HEK293T (cell line): ENCODE measurements at places on chromosomes 1 and 21.

DNA sequence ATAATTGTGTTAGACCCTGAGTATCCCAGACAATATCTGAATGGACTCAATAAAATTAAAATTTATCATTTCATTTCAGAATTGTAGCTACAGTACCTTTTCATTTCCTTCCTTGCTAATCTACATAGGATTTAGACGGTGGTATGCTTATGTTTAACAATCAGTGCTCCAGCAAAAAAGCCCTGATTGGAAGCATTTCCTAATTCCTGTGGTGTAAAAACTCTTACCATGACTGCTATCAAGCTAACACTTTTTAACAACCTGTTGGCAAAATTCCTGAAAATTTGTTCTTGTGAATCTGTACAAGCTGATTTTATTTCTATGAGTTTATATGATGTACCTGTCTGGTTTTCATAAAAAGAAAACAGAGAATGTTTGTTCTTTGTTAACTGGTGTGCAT is 5.2 kb upstream of the FNBP1L start:
- DNase-seq, result no peak

DNA sequence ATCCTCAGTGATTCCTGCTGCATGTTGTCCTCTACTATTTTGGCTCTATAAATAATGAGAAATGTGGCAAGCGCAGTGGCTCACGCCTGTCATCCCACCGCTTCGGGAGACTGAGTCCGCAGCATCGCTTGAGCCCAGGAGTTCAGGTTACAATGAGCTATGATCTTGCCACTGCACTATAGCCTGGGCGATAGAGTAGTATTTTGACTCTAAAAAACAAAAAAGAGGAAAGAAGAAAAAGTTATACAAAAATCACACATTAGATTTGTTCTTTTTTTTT is 756 bp upstream of the SLC25A44 start:
- no peak for DNase-seq

- no peak for DNase-seq
These were observed at the start of gene GPA33 for GRCh38 chr1:167090314-167090942. Gene GPA33, minus strand, starts transcription at chr1:167090377. Its CDS starts 90 bp downstream, at chr1:167090287.

GRCh38 chr1:58932859-58933598 is 149.2 kb upstream of the JUN start:
- DNase-seq, result no peak

GRCh38 chr1:225998560-225999226 is 450 bp downstream of the SDE2 start:
- peak; percentile 34 for DNase-seq

- no peak for DNase-seq
These were observed 186.4 kb downstream of the AKT3 start for GRCh38 chr1:243663651-243664050.

GRCh38 chr1:160228431-160228830 is 23.2 kb downstream of the PEA15 start:
- DNase-seq, result no peak

GRCh38 chr1:59499273-59499942 is 202.5 kb downstream of the FGGY start:
- DNase-seq, result no peak

GRCh38 chr1:67889953-67890567 is 56.8 kb upstream of the GNG12 start:
- no peak for DNase-seq

DNA sequence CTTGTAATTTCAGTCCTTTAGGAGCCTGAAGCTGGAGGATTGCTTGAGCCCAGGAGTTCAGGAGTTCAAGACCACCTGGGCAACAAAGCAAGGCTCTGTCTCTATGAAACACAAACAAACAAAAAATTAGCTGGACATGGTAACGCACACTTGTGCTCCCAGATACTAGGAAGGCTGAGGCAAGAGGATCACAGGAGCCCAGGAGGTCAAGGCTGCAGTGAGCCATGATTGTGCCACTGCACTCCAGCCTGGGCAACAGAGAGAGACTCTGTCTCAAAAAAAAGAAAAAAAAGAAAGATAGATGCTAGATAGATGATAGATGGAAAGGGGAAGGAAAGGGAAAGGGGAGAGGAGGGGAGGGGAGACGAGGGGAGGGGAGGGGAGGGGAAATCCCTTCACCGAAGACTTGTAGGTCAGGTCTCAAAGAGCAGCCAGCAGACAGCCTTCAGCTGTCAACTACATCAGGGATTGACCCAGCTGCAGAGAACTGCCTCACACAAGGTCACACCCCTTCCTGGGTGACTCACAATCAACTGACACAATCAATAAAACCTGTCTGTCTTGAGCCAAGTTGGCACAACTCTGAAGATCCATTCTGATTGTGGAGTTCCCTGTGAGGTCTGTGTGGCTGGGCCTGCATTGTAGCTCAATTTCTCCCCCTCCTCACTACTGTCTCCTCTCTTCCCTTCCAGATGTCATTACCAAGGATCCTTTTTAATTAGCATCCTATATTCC is 200.6 kb downstream of the RGS7 start:
- no peak for DNase-seq

DNA sequence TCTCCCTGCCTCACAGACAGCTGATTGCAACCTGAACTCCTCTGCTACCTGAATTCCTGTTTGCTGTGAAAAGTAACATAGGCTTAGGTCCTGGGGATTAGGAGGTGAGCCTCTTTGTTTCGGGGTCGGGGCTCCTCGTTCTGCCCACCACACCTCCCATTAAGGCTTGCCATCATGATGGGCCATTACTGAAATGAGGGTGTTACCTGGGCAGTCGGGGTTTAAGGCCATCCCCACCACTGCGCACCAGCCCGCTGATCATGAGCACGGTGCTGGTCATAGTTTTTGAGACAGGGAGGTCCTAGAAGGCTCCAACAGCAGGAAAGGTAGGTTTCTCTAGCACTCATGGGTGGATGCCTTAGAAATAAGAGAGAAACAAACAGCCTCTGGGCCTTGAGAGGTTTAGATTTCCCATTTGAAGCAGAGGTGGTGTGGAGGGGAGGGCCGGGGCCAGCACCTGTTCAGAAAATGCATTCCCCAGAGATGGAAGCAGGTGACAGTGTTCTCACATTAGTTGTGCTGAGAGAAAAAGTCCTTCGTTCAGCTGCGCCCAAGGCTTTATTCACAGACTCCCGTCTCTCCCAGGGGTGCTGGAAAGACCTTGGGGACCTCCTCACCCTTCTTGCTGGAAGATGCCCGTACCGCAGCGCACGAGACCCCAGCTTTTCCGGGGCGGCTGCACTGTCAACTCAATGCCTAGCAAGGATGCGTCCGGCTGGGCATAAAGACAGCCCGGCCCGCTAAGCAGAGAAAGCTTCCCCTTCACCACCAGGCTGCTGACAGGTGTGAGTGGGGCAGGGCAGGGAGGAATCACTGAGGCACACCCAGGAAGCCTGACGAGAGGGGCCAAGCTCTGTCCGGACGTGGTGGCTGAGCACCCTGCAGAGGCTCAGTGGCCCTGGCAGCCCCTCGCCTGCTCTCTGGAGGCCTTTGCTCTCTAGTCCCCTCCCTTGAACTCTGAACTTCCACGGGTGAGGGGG is 125.5 kb downstream of the PGBD5 start:
- no peak for DNase-seq

DNA sequence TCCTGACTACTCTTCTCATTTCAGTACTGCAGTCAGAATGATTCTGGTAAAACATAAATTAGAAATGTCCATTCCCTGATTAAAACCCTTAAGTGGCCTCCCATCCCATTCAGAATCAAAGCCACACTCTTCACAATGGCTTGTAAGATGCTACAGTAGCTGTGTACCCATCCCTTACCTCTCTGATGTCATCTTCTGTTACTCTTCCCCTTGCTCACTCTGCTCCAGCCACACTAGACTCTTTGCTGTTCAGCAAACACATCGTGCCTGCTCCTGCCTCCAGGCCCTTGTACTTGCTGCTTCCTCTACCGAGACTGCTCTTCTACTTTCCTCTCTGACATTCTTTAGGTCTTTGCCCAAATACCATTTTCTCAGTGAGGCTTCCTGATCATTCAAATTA is 4.3 kb upstream of the GPX7 start:
- no peak for DNase-seq

- no peak for DNase-seq
These were observed 18.1 kb upstream of the PDZK1IP1 start for GRCh38 chr1:47207803-47208373.

GRCh38 chr1:6872573-6873261 is 87.5 kb downstream of the CAMTA1 start:
- no peak for DNase-seq

DNA sequence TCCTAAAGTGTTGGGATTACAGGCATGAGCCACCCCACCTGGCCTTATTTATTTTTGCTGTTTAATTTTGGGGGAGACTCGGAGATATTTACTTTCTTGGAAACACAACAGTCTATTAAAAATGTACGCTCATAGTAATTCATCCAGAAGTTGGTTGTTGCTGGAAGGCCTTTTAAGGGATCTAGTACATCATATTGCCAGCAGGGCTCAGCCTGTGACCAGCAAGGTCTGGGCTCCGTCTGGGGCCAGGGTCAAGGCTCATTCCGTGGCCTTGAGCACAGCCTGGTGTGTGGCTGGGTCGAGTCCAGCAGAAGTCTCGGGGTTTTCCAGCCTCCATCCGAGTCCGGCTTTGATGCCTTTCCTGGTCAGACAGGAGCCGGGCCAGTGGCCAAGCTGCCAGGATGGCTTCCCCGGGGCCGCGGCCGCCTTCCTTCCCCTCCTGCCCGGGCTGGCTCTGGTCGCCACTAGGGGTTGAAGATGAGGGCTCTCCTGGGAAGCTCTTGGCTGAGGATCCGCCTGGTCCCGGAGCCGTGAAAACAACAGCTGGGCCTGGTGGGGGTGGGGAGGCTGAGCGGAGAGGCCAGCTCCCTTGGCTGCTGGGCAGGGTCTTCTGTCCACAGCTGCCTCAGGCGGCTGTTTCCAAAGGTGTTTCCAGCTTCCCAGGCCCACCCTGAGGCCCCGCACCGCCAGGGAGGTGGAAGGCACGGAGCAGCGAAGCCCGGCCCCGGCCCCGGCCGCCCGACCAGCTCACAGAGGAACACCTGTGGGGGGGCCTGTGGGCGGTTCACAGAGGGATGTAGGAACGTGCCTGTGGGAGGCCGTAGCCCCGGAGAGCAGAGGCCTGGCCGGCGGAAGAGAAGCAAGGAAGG is 5.1 kb upstream of the VWA1 start:
- peak; percentile 32 for DNase-seq

GRCh38 chr1:170407138-170407537 is 124.8 kb upstream of the GORAB start:
- no peak for DNase-seq

- DNase-seq, result no peak
These were observed 62.0 kb upstream of the LPGAT1 start for GRCh38 chr1:211892577-211892976.

DNA sequence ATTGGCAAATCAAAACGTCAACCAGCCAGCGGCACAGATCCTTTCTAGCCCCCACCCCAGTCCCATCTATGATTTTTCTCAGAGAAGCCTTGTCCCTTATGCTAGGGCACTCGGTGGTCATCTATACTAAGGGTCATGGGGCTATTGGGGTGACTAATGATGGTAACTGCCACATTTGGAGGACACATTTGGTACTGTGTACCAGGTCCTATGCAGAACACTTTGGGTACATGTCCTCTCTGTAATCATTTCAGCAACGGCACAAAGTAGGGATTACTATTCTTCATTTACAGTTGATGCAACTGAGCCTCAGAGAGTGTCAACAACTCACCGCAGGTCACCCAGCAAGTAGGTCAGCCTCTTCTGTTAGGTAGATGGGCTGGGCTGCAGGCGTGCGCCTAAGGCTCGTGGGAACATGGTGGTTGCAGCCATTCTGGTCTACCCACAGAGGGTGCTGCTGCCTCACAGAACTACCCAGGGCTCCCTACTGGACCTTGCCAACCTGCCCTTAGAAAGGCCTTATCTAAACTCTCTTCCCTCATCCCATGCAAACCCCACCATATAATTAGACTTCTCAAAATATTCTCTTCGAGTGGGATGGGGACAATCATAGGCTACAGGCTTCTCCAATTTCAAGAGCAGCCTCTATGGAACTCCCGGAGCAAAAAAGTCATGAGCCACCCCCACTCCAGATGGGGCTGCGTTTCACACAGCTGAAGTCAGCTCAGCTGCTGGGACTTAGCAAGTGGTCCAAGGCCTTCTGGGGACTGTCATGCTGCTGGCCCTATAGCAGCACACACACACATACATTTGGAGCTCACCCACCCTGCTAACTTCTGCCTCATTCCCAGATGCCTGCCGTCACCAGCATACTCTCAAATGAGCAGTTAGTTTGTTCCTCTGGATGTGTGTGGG is 5.8 kb upstream of the SDHB start:
- DNase-seq, result peak; percentile 76

GRCh38 chr1:27346991-27347624 is 5.3 kb downstream of the SYTL1 start:
- no peak for DNase-seq

- DNase-seq, result no peak
These were observed 19.4 kb downstream of the TCP10L start for GRCh38 chr21:32565856-32566465.

- DNase-seq, result no peak
These were observed 2.9 kb upstream of the NFASC start for GRCh38 chr1:204867666-204868339.

DNA sequence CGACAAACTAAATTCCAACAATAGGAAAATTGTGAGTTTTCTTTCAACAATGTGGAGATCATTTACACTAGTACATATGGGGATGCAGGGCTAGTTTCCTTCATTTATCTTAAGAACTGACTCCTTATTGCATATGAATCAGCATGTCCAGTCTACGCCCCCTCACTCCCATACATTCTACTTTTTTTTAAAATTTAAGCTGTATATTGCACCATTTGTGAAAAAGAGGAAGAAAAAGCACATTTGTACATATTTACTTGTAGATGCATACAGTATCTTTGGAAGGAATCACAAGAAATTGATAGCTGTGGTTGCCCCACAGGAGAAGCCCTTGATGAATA is 15.9 kb downstream of the VPS26C start:
- no peak for DNase-seq

- DNase-seq, result no peak
These were observed 25.2 kb upstream of the CNTN2 start for GRCh38 chr1:205017766-205018165.

- no peak for DNase-seq
These were observed 7.5 kb upstream of the RAB29 start for GRCh38 chr1:205782627-205783432.

DNA sequence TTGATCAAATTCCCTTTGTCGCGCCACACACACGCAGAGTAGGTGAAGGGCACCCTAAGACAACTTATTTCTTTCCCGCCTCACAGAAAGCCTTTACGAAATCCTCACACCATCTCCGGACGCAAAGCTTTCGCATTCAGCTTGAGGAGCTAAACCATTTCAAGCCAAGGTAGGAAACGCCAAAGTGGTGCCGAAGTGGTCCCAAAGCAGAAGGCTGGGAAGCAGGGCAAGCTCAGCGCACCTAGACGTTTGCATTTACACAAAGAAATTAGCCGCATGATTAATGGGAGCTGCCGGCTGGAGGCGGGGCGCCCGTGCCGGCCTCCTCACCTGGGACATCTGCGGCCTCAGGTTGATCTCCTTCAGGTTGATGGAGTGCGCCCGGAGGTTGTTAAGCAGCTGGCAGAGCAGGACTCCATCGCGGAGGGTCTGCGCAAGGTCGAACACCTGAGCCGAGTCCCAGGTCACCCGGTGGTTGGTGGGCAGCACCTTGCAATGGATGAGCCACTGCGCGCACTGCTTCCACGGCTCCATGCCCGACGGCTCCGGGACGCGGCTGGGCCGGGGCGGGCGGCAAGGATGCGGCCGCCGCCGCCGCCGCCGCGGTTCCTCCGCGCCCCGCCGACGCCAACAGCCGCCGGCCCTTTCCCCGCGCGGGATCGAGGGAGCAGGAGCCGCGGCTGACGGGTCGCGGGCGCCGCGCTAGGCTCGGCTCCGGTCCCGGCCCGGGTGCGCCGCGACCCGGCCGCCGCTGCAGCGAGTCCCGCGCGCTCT is 457 bp downstream of the VAV3 start:
- DNase-seq, result no peak

GRCh38 chr1:23701996-23702395 is 10.4 kb downstream of the RPL11 start:
- no peak for DNase-seq

GRCh38 chr1:206566999-206567398 is 45.3 kb downstream of the EIF2D start:
- no peak for DNase-seq
